ENCODE measurements at places on chromosomes 2 and 18.

DNA sequence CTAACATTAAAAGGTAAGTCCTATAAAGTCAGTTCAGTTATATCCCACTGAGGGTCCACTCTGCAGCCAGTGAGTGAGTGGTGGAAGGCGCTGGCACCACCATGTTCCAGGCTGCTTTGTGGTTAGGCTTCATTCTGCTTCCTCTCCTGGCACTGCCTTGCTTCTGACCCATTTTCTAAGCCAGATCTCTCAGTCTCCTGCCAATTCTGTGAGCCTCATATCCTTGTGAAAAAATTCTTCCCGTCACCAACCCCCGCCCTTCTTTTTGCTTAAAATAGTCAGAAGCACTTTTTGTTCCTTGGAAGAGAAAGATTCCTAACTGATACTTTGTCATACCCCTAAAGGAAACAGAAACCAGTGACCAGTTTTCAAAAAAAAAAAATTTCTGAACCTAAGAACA lies 139.8 kb upstream of the NCK2 start:
- no peak for DNase-seq

DNA sequence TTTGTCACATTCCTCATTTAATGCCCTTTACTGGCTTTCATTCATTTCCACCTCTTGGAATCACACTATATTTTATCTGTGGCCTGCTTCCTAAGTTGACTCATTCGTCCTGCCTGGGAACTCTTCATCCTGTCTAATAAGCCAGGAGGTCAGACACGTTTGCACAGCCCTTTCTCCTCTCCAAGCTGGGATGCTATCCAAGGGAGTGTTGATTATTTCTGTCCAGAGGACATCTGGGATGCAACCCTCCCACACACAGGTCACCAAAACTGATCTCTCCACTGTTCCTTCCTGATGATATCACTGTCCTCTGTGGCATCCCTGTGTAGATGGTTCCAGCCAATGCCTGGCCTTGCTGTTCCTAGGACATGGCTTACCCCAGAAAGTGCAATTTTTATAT lies 79.8 kb upstream of the NOSTRIN start:
- no peak for DNase-seq

DNA sequence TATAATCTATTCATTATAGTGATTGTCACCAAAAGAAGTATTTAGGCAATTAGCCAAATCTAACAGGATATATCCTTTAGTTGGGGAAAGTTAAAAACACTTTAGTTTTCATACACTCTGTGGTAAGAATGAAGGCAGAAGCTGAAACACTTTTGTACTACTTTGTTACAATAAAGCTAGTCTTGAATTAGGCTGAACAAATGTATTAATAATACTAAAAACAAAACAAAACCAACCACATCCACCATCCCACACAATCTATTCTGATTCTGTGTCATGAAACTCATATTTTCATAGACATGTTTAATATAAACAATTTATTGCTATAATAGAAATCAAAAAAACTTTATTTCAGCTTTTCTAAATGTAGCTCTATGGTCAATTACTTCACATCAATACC lies 508.8 kb downstream of the ZEB2 start:
- no peak for DNase-seq

GRCh38 chr2:150309311-150310080 lies 178.0 kb downstream of the RND3 start:
- DNase-seq = no peak

- DNase-seq = no peak
Measured at GRCh38 chr18:56900195-56901094, 246.4 kb upstream of the BOD1L2 start.

GRCh38 chr2:190069936-190070696 lies 7.6 kb upstream of the MSTN start:
- DNase-seq = peak; percentile 35

DNA sequence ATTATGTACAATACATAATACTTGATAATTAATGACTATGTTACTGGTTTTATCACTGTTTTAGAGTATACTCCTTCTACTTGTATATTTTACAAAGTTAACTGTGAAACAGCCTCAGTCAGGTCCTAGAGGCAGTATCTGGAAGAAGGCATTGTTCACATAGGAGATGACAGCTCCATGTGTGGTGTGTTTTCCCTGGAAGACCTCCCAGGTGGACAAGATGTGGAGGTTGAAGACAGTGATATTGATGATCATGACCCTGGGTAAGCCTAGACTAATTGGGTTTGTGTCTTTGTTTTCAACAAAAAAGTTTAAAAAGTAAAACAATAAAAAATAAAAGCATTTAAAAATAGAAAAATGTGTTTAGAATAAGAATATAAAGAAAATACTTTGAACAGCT lies 96.4 kb downstream of the TRIB2 start:
- DNase-seq = no peak

- DNase-seq = no peak
Measured at GRCh38 chr2:101802329-101802728, 104.8 kb downstream of the MAP4K4 start.

- no peak for DNase-seq
Measured at GRCh38 chr2:127320067-127320466, 26.1 kb upstream of the ERCC3 start.

- no peak for DNase-seq
Measured at GRCh38 chr2:208798698-208799097, 392.1 kb downstream of the PTH2R start.

DNA sequence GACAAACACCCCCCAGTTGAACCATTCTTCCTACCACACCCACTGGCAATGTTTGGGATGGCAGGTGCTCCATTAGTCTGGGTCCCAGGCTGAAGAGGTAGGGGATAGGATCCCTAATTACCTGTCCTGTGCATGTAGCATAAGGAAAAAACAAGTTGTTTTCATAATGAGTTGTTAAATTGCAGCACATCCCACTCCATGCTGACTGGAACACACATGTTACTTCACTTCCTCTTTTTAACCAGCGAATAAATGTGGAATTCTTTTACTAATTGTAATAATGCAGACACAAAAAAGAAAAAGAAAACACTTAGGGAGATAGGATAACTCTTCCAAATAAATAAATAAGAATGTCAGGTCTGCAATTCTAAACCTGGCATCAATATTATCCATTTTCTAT lies 11.8 kb upstream of the CBLN2 start:
- no peak for DNase-seq

- DNase-seq = no peak
Measured at GRCh38 chr2:168583710-168584521, 127.8 kb downstream of the CERS6 start.

GRCh38 chr2:174729797-174730697 lies 34.2 kb downstream of the CHRNA1 start:
- peak; percentile 62 for DNase-seq

- no peak for DNase-seq
Measured at GRCh38 chr2:53778536-53779162, 8.1 kb downstream of the ASB3 start.

- DNase-seq = no peak
Measured at GRCh38 chr2:225662101-225662500, 262.6 kb downstream of the NYAP2 start.

GRCh38 chr2:150885774-150886386 lies 375.8 kb downstream of the RBM43 start:
- no peak for DNase-seq

- no peak for DNase-seq
Measured at GRCh38 chr2:232714969-232715368, 17.8 kb downstream of the GIGYF2 start.

- DNase-seq = peak; percentile 96
Measured at GRCh38 chr2:96146153-96146880, 1.1 kb upstream of the DUSP2 start.

DNA sequence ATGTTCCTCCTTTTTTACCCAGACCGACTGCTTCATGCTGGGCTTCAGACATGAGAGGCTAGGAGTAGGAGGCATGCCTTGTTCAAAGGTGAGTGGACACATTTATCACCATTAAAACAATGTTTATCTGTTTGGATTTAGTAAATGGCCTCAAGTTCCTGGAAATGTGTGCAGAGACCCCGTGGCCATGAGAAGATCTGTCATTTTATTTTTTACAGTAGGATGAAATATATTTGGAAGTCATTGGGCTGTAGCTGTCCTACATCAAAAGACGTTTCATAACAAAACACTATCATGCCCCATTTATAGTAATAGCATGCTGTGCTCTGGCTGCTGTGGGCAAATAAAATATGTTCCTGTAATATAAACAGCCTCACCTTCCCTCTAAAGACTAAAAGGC lies 403.9 kb upstream of the TNP1 start:
- no peak for DNase-seq

GRCh38 chr18:38244480-38244879 lies 678.9 kb upstream of the CELF4 start:
- no peak for DNase-seq

DNA sequence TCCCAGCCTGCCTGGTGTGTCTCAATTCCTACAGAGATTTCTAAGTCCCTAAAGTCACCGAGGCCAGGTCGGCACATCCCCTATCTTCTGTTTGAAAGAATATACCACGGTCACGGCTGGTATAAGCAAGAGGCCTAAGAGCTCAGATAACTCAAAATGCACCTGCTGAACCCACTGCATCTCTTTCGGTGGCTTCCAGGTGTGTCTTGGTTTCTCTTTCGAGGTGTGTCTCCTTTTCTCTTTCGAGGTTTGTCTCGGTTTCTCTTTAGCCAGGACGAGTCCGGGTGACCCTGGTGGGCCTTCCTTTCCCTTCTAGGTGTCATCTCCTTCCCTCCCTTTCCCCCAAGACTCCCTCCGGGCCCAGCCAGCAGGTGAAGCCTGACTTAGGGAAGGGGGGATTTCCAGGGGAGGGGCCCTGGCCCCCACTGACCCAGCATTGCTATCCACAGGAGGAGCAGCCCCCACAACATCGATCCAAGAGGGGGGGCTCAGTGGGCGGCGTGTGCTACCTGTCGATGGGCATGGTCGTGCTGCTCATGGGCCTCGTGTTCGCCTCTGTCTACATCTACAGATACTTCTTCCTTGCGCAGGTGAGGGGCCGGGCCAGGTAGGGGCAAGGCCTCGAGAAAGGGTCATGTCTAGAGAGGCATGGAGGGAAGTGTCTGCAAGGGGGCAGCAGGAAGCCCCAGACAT lies 8.4 kb downstream of the ITM2C start:
- no peak for DNase-seq

GRCh38 chr18:76953583-76954233 lies 131.4 kb downstream of the ZNF236 start:
- DNase-seq = no peak

DNA sequence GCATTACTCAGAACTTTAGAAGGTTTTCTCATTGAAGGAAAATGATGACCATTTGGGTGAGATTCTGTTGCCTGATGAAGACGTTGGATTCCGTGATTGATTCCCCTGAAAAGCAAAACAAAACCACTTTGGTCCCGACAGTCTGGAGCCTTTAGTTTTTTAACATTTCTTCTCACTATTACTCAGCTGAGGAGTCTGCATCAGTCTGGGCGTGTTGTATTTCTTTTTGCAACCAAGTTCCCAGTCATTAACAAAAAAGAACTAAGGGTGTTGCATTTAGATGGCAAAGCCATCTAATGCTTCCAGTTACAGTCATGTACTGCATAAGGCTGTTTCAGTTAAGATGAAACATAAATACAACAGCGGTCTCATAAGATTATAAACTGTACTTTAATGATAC lies 343.1 kb upstream of the CDH2 start:
- no peak for DNase-seq

DNA sequence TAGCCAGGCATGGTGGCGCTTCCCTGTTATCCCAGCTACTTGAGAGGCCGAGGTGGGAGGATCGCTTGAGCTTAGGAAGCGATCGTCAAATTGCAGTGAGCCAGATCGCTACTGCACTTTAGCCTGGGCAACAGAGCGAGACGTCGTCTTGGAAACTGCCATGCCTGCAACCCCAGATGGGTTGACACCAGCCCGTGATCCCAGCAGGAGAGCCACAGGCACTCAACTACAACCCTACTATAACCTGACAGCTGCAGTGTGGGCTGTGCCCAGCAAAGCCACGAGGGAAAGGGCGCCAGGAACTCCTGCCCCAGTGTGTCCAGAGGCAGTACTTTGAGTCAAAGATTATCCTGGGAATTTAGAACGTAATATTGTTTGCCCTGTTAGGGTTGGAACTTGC lies 85.6 kb downstream of the SS18 start:
- no peak for DNase-seq

DNA sequence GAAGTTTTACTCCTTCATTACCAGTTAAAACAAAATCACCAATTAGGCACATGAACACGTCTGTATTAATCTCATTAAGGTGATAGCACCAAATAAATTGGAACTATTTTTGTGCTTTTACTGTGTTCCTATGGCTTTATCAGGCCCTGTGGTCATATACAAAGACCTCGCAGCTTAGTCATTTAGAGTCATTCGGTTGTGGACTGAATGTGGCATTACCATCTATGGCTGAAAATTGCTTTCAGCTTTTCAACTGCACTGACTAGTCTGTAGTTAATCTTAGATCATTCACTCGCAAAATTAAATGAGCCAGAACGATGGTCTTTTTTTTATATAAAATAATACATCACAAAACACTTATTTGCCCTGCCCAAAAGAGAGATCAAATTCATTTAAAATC lies 601.7 kb downstream of the NR4A2 start:
- DNase-seq = no peak

DNA sequence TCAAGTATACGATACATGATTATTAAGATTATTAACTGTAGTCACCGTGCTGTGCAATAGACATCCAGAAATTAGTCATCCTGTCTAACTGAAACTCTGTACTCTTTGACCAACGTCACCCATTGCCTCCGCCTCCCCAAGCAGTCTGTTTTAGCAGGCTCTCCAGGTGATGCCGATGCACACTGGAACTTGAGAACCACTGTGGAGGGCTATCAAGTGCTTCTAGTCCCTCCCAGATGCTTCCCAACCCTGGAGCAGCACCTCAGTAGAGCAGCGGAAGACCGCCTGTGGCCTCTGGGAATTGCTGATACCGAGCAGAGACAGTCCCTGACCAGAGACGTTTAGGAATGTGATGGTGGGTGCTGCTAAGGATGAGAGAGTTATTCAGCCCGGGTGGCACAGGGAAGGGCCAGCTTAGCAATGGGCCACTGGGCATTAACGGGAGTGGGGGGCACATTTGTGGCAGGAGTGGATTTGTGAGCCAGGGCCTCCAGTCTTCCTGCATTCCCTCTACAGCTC lies 50.7 kb downstream of the LIPG start:
- no peak for DNase-seq

DNA sequence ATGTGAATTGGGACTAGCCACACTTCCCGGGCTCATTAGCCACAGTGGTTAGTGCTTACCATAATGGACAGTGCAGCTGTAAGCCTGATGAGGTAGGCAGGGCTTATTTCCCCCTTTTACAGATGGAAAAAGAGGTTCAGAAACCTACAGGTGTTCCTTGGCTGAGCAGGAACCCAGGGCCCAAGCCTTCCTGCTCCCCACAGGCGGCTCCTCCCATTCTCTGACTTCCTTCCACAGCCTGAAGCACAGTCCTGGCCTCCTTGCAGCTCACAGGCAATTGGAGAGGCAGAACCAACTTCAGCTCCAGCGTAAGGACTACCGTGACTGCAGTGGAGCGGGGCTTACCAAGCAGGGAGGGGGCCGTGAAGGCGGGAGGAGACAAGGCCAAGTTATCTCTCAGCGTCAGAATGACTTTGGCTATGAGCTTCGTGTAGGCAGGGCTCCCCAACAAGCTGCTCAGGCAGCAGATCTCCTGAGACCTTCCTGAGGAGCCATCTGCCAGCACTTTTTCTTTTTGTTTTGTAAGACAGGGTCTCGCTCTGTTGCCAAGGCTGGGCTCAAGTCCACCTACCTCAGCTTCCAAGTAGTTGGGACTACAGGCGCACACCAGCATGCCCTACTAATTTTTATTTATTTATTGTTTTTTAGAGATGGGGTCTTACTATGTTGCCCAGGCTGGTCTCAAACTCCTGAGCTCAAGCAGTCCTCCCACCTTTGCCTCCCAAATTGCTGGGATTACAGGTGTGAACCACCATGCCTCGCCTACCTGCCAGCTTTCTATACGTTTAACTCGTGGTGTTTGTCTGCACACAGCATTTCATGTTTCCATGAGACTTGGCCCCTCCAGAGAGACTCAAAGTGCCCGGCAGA lies 34.2 kb upstream of the NT5DC4 start:
- no peak for DNase-seq

Data from CD4-positive, alpha-beta memory T cell (primary cell).